ENCODE measurements at places on chromosomes 6 and 20.

DNA sequence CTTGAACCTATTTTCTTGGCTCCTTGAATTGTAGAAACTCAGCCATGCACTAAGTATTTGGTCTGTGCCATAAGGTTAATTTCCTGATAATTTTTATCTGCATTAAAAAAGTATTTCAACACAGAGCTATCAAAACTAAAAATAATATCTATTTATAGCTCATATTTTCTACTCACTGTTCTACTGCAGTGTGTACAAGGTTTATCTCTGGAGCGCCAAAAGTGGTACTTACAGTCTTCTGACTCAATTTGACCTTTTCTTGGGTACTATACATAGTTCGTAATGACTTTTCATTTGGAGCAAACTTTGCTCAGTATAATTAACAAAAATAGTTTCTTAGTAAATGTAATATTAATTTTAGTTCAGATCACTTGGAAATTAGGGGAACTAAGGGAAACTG lies 69.2 kb downstream of the IRAK1BP1 start:
- no peak for ATAC-seq

DNA sequence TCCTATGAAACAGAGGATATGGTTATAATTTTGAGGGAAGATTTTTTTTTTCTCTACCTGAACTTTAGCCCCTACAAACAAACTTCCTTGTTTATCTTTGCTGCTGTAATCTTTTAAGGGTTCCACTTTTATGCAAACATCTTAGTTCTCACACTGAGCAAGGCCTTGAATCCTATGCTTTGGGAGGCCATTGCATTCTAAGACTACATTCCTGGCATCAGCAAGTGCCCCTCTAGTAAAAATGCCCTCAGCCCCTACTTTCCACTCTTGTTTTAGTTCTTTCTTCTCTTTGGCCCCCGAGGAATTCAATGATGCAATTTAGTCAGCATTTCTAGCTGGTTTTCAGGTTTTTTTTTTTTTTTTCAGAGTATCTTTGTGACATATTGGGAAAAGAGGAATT lies 8.1 kb upstream of the AHI1 start:
- ATAC-seq: no peak

DNA sequence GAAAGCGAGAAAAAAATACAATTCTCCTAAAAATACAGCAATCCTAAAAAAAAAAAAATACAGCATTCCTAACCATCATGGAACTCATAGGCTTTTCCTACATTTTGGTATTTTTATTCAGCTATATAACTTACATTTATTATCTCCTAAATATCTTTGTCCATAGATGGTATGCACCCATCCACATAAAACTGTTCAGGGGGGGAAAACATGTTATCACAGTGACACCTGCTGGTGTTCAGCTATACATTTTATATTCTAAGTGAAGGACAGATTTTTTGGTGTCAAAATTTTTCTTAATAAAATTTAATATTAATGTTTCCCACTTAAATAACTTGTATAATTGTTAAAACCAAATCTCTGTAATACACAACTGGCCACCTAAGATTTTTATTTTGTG lies 58.0 kb downstream of the BLOC1S5 start:
- ATAC-seq: no peak

DNA sequence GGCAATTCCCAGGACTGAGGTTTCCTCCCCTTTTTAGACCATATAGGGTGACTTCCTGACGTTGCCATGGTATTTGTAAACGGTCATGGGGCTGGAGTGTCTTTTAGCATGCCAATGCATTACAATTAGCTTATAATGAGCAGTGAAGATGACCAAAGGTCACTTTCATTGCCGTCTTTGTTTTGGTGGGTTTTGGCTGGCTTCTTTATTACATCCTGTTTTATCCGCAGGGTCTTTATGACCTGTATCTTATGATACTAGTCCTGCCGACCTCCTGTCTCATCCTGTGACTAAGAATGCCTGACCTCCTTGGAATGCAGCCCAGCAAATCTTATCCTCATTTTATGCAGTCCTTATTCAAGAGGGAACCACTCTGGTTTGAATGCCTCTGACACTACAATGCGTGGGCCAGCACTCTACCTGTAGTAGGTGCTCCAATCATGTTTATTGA lies 190.1 kb downstream of the KCNQ5 start:
- ATAC-seq: no peak

GRCh38 chr6:170174124-170174770 lies 116.6 kb downstream of the DLL1 start:
- ATAC-seq: no peak

DNA sequence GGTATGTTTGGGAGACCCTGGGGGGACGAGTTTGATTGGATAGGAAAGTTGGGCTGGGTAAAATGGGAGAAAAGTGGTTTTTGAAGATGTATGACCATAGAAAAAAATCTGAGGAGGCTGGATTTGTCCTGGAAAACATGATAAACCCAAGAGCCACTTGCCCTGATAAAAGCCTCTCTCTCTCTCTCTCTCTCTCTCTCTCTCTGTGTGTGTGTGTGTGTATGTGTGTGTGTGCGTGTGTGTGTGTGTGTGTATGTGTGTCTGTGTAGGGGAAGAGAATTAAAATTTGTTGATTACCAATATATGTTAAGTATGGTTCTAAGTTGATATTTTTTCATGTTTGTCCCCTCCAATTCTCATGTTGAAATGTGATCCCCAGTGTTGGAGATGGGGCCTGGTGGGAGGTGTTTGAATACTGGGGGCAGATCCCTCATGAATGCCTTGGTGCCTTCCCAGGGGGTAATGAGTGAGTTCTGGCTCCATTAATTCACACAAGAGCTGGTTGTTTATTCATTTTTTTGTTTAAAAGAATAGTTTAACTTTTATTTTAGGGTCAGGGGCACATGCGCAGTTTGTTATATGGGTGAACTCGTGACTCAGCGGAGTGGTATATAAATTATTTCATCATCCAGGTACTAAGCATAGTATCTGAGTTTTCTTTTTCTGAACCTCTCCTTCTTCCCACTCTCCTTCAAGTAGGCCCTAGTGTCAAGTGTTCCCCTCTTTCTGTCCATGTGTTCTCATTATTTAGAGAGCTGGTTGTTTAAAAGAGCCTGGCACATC lies 208.8 kb downstream of the TFAP2B start:
- ATAC-seq: no peak

DNA sequence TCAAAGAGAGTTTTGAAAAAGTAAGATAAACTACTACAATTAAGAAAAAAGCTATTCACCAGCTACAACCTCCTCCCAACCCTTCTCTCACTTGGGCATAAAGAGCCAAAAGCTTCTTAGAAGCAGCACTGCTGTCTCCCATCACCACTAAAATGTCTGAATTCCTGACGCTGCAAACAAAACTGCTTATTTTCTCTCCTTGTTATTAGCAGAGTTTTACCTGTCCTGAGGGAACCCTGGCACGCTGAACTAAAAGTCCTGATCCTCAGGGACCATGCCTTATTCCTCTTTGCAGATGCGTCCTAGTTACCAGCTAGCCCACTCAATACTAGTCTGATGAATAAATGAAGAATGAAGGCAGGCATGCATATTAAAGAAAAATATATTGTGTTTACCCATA lies 1.1 kb downstream of the HACE1 start:
- ATAC-seq: no peak

DNA sequence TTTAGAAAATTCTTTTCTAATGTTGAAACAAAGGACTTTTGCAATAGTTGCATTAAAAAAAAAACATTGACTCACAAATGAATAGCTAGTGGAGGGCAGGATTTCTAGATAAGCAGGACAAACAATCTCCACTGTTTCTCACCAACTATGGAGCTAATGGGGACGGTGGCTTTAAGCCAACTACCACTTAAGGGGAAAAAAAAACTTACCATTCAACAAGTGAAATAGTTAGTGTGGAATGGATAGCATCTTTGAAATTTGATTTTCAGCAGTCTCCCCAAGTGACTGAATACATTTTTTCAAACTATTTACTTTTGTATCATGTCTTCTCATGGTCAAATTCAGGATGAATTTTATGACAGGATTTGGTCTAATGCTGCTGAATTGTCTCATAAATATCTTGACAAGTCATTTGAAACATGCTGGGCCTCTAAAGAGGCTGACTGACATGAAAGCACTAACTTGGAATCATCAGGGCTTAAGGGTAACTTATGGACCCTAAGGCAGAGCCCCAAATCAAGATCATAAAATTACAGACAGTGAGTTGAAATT lies 100.5 kb downstream of the EYA4 start:
- ATAC-seq: no peak

DNA sequence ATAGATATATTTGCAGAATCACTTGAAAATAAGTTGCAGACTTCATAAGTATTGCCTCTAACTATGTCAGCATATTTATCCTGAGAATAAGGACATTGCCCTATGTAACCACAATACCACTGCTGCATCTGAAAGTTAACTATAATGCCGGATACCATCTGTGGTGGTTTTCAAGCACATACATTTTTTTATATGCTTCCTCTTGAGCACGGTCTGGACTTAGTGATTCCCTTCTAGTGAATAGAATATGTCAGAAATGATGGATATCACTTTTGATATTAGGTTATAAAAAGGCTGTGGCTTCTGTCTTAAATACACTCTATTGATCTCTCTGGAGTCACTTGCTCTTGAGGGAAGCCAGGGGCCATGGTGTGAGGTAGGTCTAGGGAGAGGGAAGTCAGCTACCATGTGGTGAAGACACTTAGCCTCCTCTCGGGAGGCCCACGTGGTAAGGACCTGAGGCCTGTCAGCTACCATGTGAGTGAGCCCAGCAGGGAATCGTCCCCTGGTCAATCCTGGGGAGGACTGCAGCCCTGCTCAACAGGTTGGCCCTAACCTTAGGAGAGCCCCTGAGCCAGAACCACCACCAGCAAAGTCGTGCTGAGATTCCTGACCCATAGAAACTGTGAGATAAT lies 57.5 kb downstream of the CCDC170 start:
- no peak for ATAC-seq

- ATAC-seq: no peak
These were observed 2.4 kb downstream of the SIGLEC1 start for GRCh38 chr20:3710011-3710466.

DNA sequence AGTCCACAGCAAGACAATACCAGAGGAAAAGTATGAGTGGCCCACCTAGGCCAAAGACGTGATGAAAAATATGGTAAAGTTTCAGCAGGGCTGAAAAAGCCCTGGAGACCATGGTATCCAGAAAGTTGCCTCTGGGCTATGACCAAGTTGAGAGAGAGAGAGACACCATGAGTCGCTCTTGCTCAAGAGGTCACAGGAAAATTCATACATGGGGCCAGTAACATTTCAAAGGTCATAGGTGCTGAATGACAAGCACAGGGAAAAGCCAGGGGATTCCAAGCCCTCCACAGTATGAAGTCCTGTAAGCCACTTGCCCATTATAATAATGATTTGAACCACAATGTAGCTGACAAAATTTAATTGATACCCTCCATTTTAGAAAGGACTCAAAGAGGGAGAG lies 657.7 kb upstream of the CITED2 start:
- no peak for ATAC-seq

DNA sequence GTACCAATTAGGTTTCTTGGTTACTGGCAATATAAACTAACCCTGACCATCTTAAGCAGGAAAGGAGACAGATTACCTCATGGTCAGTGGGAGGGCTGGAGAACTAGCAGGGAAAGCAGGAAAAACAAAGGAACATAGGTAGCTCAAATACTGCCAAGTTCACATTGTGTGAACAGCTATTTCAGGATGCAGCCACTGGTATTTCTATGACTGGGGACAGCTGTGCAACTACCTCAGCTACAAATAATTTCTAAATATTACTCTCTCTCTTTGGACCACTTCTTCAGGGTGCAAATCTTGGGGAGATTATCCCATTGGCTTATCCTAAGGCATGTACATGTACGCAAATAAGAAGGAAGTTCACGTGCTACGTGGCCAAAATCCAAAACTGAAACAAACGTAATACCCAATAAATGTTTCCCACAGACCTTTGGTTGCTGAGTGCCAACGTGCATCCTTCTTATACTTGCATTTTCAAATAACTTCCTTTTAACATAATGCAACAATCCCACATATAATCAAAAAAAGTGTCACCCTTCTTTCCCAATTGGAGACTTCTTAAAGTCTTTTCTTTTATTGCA lies 180.9 kb downstream of the PHF3 start:
- no peak for ATAC-seq

DNA sequence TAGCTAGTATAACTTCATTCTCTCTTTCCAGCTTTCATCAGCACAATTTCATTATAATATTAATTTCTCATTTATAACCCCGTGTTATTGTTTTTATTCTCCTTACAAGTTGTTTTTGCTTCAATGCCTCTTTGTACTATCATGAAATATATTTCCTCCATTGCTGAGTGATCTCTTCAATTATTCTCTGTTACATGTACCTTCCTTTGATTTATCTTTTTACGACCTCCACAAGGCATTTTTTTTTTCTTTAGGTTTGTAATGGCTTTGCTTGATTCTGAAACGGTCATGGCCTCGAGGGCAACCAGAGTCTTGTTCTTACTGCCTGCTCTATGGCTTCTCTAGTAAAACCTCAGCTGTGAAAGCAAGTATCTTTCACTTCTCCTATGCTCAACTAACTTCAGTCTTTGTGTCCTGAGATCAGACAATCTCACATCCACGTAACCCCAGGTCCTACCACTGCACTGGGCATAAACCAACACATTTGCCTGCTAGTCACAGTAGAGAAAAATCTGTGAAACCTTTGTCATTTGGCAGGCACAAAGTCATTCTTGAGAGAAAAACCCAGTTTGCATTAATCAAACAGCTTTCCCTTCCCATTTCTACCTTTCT lies 119.9 kb downstream of the UST start:
- no peak for ATAC-seq

- no peak for ATAC-seq
These were observed 82.7 kb downstream of the LYRM2 start for GRCh38 chr6:89555806-89556205.

- no peak for ATAC-seq
These were observed 106.5 kb downstream of the TOX2 start for GRCh38 chr20:44021186-44021585.

DNA sequence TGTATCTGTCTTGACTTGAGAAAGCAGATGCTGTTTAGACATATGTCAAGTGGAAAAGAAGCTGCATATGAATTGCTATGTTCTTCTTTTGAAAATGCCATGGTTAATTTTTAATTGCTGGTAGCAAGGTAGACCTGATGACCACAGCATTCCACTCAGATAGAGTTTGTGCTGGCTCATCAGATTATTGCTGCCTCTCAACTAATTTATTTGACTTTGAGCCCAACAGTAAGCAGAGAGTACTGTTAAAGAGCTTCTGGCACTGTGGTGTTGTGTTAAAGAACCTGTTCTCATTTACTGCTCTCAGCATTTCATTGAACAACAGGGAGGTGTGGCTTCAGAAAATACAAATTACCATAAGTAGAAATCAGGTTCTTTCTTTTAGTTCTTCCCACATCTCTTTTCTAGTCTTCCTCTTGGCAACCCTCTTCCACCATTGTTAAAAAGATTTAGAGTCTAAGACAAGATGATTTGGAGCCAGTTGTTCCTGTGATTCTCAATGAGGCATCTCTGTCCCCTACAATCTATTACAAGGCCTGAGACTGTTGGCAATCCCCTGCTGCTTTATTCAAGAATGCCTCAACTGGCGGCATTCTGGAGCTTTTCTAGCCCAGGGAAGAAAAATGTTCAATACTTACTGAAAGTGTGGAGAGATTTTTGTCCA lies 967.6 kb upstream of the GJE1 start:
- no peak for ATAC-seq

GRCh38 chr6:36977470-36977941 lies 8.5 kb downstream of the MTCH1 start:
- no peak for ATAC-seq

- ATAC-seq: no peak
These were observed 289.5 kb downstream of the ESR1 start for GRCh38 chr6:152096863-152097496.

Measured in activated CD4-positive, CD25-positive, alpha-beta regulatory T cell treated with anti-CD3 and anti-CD28 coated beads, Interleukin-2, amount 50 U/mL, for 24 hours (primary cell).